H9 (cell line): ENCODE measurements at places on chromosomes 1 and 21.

DNA sequence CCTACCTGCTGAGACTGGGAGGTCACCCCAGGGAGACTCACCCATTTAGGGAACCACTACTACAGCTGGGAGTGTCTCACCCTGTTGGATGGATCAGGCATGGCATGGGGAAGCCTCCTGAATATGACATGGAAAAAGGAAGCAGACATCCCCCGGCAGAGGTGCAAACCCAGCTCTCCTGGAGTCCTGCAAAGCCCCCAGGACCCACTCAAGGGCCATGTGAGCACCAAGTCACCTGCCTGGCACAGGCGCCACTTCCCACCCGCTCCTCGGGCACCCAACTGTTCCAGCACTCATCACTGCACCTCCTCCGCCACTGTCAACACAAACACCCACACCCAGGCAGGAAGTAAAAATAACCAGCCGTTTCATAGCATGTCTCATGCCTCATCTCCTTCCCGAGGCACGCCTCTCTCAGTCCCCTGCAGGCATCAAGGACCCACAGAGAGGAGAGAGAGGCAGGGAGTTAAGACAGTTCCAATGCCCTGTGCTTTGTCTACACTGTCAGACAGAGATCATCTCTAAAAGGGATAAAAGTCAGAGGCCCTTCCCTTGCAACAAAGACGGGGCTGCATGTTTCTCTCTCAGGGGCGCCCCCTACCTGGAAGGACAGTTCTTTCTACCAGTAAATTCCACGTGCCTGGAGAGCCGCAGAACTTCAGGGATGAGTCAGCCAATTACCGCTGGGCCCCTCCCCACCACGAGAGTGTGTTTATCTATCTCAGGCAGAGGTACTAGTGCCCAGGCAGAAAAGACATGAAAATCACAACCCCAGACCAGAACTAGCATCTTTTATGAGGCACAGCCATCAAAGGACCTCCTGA, 150.1 kb upstream of the SOD1 start:
- H3K36me3 ChIP-seq: no peaks in the 10 kb centered on the region
- no peaks in the 10 kb centered on the region for H3K27me3 ChIP-seq
- H3K27ac ChIP-seq: no peak overlapping the region
- DNase-seq: peak; percentile 78

GRCh38 chr21:41362605-41363369, 960 bp downstream of the MX2 start:
- no peak overlapping the region for H3K27ac ChIP-seq
- no peaks in the 10 kb centered on the region for H3K27me3 ChIP-seq
- no peaks in the 10 kb centered on the region for H3K36me3 ChIP-seq
- H3K4me1 ChIP-seq: no peaks in the 10 kb centered on the region; the same call in 1 of the 2 replicates

DNA sequence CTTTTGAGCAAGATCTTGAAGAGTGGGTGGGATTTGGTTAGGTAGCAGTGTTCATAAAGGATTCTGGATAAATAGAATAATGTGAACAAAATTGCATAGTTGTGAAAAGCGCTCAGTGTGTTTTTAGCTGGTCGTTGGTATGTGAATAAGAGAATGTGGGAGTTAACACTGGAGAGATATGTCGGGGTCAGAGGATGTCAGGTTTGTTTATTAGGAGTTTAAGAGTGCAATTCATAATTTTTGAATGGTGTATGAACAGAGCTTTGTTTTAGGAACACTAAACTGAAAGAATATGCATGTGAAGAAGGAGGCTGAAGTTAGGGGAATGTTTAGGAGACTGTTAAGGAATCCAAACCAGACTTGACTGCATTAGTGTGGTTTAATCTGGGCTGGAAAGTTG, 9.4 kb downstream of the USP16 start:
- H3K4me1 ChIP-seq: no peaks in the 10 kb centered on the region
- H3K4me3 ChIP-seq: no peak overlapping the region
- H3K36me3 ChIP-seq: peaks cover 16% of the 10 kb centered on the region; the same call in 2 of the 3 replicates

DNA sequence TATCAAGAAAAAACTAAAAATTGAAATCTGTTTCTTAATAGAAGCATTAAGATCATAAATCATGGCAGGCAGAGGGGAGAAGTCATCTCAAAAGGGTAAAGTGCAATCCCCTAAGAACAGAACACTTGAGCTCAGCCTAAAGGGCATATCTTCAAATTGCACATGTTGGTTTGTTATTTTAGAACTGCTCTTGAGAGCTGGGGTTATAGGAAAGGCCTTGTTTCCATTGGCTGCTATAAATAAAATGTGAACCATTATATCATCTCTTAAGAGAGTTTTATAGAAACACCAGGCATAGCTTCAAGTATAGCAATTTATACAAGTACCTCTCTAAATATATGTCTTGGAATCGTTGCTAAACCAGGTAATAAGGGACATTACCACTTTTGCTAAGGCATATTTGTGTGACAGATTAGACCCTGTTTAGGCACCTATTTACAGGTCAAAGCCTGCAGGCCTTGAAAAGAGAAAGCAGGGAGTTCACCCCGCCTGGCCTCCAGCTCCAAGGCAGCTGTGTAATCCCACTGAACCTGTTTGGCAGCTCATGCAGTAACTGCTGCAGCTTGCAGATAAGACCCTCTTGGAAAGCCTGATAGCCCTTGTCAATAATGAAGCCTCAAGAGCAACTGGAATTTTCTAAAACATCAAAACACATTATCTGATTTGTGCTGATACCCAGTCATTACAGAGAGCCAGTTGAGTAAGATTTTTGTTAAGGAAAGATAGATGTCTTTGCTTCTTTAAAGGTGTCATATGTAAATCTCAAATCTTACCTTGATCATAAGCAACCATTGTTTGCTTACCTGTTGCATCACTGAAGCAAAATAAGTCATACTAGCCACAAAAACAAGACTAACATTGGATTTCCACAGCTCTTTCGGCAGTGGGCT, 24.2 kb upstream of the SYDE2 start:
- no peaks in the 10 kb centered on the region for H3K27me3 ChIP-seq
- peaks cover 4% of the 10 kb centered on the region; the same call in 1 of the 2 replicates for H3K4me1 ChIP-seq
- no peak overlapping the region for H3K27ac ChIP-seq

- DNase-seq: peak; percentile 61
- H3K4me3 ChIP-seq: no peak overlapping the region
- no peak overlapping the region for H3K27ac ChIP-seq
- H3K36me3 ChIP-seq: no peaks in the 10 kb centered on the region
- H3K4me1 ChIP-seq: no peaks in the 10 kb centered on the region
- no peaks in the 10 kb centered on the region for H3K27me3 ChIP-seq
Observed at GRCh38 chr1:7912743-7913557, 27.7 kb downstream of the TNFRSF9 start.

GRCh38 chr1:56547473-56547872, 31.9 kb downstream of the PLPP3 start:
- no peaks in the 10 kb centered on the region for H3K27me3 ChIP-seq
- H3K27ac ChIP-seq: no peak overlapping the region
- no peak for DNase-seq

- no peaks in the 10 kb centered on the region for H3K27me3 ChIP-seq
- no peaks in the 10 kb centered on the region; the same call in 2 of the 3 replicates for H3K36me3 ChIP-seq
- H3K27ac ChIP-seq: no peak overlapping the region
- H3K4me1 ChIP-seq: no peaks in the 10 kb centered on the region
Observed at GRCh38 chr1:72431810-72432209, 149.5 kb upstream of the NEGR1 start.

DNA sequence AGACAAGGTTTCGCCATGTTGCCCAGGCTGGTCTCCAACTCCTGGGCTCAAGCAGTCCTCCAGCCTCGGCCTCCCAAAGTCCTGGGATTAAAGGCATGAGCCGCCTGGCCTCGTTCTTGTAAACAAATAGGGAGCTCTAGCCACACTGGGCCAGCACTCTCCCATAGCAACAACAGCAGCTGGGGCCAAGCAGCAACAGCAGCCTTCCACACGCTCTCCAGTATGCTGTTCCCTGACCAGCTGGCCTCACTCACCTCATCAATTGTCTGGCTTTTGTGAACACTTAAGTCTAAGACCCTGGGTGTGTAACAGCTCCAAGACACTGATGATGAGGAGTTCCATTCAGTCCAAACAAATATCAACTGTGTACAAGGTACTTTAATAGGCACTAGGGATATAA, 16.9 kb upstream of the GLIS1 start:
- no peak overlapping the region for H3K27ac ChIP-seq
- H3K4me3 ChIP-seq: no peak overlapping the region
- H3K36me3 ChIP-seq: peaks cover 2% of the 10 kb centered on the region; the same call in 1 of the 2 replicates
- no peak for DNase-seq

GRCh38 chr1:147850737-147851136, 51.9 kb upstream of the GJA8 start:
- H3K4me1 ChIP-seq: peaks cover 10% of the 10 kb centered on the region
- no peaks in the 10 kb centered on the region for H3K36me3 ChIP-seq
- no peak overlapping the region for H3K27ac ChIP-seq
- H3K27me3 ChIP-seq: no peaks in the 10 kb centered on the region

DNA sequence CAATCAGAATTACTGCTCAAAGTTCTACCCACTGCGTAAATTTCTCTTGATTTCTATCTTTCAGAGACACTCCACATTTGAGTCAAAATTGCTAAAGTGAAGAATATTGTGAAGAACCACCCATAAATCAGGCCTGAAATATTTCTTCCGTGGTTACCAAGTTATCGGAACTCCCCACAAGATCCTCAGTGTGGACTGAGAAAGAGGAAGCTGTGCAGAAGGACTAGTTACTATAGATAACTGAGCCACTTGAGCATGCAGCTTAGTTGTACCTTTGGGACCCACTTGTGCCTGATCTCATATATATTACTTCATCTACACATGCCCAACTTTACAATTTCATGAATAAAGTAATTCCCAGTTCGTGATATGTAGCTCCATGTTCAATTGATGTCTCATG, 18.4 kb downstream of the RWDD3 start:
- H3K4me1 ChIP-seq: no peaks in the 10 kb centered on the region
- H3K27ac ChIP-seq: no peak overlapping the region
- no peaks in the 10 kb centered on the region for H3K27me3 ChIP-seq
- no peak for DNase-seq
- H3K4me3 ChIP-seq: no peak overlapping the region

- peaks cover 3% of the 10 kb centered on the region; the same call in 1 of the 2 replicates for H3K36me3 ChIP-seq
- no peaks in the 10 kb centered on the region for H3K4me1 ChIP-seq
- no peak overlapping the region for H3K4me3 ChIP-seq
- H3K27ac ChIP-seq: no peak overlapping the region
Observed at GRCh38 chr1:145804235-145805045, 19.5 kb downstream of the RNF115 start.

- peaks cover 6% of the 10 kb centered on the region; the same call in 1 of the 2 replicates for H3K36me3 ChIP-seq
- H3K4me1 ChIP-seq: no peaks in the 10 kb centered on the region; the same call in 1 of the 2 replicates
- no peak overlapping the region for H3K4me3 ChIP-seq
- H3K27me3 ChIP-seq: no peaks in the 10 kb centered on the region
- H3K27ac ChIP-seq: no peak overlapping the region
- DNase-seq: no peak
Observed at GRCh38 chr21:31289702-31290101, 54.4 kb downstream of the TIAM1 start.

- no peak for DNase-seq
- peak overlapping the region; percentile 93 for H3K4me3 ChIP-seq
- peaks cover 5% of the 10 kb centered on the region for H3K36me3 ChIP-seq
- H3K27ac ChIP-seq: peak overlapping the region; percentile 64
- H3K27me3 ChIP-seq: no peaks in the 10 kb centered on the region
- no peaks in the 10 kb centered on the region for H3K4me1 ChIP-seq
Observed at GRCh38 chr1:86396498-86396890, 371 bp upstream of the ODF2L start.

- no peaks in the 10 kb centered on the region for H3K36me3 ChIP-seq
- no peaks in the 10 kb centered on the region; the same call in 1 of the 2 replicates for H3K4me1 ChIP-seq
- no peak overlapping the region for H3K4me3 ChIP-seq
- no peak overlapping the region for H3K27ac ChIP-seq
- no peak for DNase-seq
Observed at GRCh38 chr1:225755671-225756319, 21.8 kb upstream of the SRP9 start.

GRCh38 chr1:111603979-111604378, 15.6 kb upstream of the RAP1A start:
- no peaks in the 10 kb centered on the region for H3K4me1 ChIP-seq
- H3K36me3 ChIP-seq: no peaks in the 10 kb centered on the region
- 0 out of 2 replicates have a peak, but pooled peaks cover 3% of the 10 kb centered on the region for H3K27me3 ChIP-seq
- H3K4me3 ChIP-seq: no peak overlapping the region
- no peak overlapping the region for H3K27ac ChIP-seq
- DNase-seq: no peak

DNA sequence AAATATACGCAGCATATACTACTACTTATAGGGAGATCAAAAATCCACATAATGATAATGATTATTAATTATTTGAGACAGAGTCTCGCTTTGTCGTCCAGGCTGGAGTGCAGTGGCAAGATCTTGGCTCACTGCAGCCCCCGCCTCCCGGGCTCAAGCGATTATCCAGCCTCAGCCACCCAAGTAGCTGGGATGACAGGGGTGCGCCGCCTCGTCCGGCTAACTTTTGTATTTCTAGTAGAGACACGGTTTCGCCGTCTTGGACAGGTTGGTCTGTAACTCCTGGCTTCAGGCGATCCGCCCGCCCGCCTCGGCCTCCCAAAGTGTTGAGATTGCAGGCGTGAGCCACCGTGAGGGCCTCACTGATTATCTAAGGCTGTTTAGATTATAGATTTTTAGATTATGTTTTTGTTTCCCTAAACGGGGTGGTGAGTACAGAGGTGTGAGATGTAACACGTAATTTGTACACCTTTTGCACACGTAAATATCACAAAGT, 548 bp upstream of the SLC25A33 start:
- 0 out of 2 replicates have a peak, but pooled peaks cover 2% of the 10 kb centered on the region for H3K4me1 ChIP-seq
- peak overlapping the region; percentile 78 for H3K4me3 ChIP-seq
- H3K36me3 ChIP-seq: peaks cover 12% of the 10 kb centered on the region
- DNase-seq: no peak
- no peak overlapping the region for H3K27ac ChIP-seq
- H3K27me3 ChIP-seq: no peaks in the 10 kb centered on the region

DNA sequence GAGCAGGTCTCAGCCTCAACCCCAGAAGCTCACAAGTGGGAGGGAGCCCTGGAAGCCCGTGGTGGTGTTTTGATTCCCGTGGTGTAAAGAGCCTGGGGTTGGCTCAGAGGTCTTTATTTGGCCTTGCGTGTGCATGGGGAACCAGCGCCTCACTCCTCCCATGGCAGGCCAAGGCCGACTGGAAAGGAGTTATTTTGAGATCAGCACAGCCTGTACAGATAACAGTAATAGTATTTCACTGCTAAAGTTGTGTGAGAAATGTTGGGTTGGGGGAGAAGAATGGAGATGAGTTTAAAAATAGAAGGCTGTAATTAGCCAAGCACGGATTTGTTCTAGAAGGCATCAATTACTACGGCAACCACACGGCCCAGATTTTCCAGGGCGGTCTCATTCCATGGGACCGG, 186.5 kb downstream of the DYRK1A start:
- H3K36me3 ChIP-seq: no peaks in the 10 kb centered on the region
- no peaks in the 10 kb centered on the region for H3K27me3 ChIP-seq
- DNase-seq: no peak
- no peaks in the 10 kb centered on the region for H3K4me1 ChIP-seq
- H3K4me3 ChIP-seq: no peak overlapping the region

DNA sequence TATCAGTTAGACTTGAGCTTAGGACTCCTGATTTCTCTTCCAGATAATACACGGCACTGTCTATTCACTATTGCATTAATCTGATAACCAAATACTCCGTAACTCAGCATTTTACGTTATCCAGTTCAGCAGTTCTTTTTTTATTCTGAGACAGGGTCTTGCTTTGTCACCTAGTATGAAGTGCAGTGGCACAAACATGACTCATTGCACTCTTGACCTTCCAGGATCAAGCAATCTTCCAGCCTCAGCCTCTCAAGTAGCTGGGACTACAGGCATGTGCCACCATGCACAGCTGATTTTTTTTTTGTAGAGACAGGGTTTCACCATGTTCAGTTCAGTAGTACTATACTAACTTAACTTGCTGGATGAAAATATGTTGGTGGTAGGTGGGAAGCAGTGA, 156.4 kb downstream of the PATJ start:
- H3K27ac ChIP-seq: no peak overlapping the region
- H3K4me1 ChIP-seq: no peaks in the 10 kb centered on the region
- H3K4me3 ChIP-seq: no peak overlapping the region
- no peak for DNase-seq
